ENCODE measurements at places on chromosomes 12 and 14. TPM values are rescaled to one million over a fixed set of nuclear protein-coding genes. Genes with fewer than 3 reads are reported as not detected.

RXYLT1 gene
- 16.8 TPM for total RNA-seq

DNA sequence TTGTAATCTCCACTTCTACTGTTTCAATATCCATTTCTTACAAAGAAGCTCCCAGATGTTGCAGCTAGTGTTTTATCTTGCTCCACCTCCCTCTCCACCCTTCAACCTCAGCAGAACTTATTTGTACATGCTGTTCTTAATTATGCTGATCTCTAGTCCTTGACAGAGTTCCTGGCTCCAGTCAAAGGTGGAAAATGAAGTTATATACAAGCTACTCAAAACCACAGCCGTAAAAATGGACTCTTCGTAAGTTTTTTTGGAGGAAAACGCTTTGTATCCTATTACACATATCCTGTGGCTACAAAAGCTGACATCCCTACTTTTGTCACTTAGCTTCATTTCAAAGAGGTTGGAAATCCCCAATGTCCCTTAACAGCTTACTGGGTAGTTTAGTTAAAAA, 1.3 kb downstream of the CLEC1A start:
- peak; percentile 38 for DNase-seq

- DNase-seq, result no peak
These were observed 26.8 kb downstream of the AMN start for GRCh38 chr14:102949062-102949800.

DNA sequence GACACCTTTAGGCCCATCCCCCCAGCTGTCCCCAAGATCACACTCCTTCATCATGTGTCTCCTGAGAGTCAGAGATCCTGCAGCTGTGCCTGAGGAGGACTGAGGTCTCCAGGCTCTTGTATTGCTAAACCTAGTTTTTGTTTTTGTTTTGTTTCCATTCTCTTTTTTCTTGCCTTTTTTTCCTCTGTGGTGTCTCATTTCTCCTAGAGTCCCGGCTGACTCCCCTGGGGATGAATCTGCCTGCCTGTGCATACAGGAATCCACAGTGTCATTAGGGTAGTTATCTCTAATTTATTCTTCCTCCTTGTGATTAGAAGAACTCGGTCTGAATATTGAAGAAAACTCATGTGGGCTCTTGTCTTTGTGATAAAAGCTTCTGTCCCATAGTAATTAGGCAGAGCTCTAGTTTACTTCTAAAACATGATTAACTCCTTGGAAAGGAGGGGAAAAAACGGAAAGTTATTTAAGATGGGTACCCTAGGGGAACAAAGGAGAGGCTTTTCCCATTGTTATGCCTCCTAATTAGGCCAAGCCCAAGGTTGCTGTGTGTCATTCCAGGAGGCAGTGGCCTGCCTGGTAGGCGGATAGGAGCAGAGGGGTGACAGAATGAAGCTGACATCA, 343.2 kb downstream of the ZFP36L1 start:
- peak; percentile 65 for DNase-seq

DNA sequence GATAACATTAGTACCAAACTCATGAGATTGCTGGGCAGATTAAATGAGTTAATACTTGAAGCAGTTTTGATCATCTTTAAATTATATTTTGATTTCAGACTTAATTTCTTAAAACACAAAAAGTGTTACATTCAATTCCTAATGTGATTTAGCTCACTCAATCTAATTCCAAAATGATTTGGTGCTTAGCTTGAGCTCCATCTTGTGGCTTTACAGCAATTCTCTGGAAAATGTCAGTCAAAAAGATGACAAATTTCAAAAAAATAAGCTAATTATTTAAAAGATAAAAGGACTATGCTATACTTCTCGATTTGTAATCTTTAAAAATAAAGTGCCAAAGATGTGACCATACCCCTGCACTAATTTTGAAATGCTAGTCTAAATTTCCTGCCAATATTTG, 10.1 kb downstream of the LLPH start:
- no peak for DNase-seq

DNA sequence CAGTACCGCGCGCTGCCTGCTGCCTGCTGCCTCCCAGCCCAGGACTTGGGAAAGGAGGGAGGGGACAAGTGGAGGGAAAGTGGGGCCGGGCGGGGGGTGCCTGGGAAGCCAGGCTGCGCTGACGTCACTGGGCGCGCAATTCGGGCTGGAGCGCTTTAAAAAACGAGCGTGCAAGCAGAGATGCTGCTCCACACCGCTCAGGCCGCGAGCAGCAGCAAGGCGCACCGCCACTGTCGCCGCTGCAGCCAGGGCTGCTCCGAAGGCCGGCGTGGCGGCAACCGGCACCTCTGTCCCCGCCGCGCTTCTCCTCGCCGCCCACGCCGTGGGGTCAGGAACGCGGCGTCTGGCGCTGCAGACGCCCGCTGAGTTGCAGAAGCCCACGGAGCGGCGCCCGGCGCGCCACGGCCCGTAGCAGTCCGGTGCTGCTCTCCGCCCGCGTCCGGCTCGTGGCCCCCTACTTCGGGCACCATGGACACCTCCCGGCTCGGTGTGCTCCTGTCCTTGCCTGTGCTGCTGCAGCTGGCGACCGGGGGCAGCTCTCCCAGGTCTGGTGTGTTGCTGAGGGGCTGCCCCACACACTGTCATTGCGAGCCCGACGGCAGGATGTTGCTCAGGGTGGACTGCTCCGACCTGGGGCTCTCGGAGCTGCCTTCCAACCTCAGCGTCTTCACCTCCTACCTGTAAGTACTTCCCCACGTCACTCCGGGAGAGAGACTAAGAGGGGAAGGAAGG, at the start of gene LGR5:
Gene LGR5 (plus strand): TSS at position 186 of the 732 bp plus-strand sequence. CDS start 283 bp downstream, at position 469.
- no peak for DNase-seq

GRCh38 chr12:20410734-20411133, 42.4 kb downstream of the PDE3A start:
- DNase-seq, result no peak

DPY19L2 gene
- 11.2 TPM for total RNA-seq

DNA sequence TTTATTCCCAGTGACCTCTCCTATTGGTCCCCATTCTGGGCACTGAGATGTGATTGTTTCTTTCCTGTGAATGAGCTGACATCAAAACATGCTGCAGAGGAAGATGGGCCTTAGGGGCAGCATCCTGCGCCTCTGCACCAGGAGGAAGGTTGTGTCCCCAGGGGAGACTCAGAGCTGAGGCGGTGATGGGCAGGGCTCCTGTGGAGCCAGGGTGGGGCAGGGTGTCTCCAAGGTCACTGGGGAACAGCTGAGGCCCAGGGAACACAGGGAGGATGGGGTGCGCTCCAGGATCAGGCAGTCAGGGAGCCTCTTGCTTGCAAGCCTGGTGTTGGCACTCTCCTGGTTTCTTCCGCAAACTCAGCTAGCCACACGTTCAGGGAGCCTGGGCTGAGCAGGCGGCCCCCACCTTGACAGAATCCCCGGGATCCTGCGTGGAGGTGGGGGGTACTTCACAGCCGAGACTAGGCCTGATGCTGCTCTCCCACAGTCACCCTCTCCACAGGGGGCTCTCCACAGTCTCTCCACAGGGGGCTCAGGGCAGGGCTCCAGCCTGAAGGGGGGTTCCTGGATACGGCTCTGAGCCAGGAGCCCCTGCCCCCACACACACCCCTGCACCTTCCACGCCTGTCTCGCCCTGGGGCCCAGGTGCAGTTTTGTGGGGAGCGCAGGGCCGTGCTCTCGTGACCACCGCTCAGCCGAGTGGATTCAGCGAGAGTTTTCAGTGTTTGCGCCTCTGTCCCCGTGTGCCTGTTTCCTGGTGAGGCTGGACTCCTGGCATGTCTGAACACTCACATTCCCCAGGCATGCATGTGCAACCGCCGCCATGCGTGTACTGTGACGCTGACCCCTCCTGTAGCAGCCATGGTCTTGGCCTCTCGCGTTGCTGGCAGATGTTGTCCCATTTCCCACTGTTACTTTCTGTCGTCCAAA, 264.7 kb downstream of the SEC23A start:
- no peak for DNase-seq

All from fibroblast of villous mesenchyme (primary cell).